Hepatic stellate cell (primary cell): ENCODE measurements at places on chromosomes 16 and 17.

DNA sequence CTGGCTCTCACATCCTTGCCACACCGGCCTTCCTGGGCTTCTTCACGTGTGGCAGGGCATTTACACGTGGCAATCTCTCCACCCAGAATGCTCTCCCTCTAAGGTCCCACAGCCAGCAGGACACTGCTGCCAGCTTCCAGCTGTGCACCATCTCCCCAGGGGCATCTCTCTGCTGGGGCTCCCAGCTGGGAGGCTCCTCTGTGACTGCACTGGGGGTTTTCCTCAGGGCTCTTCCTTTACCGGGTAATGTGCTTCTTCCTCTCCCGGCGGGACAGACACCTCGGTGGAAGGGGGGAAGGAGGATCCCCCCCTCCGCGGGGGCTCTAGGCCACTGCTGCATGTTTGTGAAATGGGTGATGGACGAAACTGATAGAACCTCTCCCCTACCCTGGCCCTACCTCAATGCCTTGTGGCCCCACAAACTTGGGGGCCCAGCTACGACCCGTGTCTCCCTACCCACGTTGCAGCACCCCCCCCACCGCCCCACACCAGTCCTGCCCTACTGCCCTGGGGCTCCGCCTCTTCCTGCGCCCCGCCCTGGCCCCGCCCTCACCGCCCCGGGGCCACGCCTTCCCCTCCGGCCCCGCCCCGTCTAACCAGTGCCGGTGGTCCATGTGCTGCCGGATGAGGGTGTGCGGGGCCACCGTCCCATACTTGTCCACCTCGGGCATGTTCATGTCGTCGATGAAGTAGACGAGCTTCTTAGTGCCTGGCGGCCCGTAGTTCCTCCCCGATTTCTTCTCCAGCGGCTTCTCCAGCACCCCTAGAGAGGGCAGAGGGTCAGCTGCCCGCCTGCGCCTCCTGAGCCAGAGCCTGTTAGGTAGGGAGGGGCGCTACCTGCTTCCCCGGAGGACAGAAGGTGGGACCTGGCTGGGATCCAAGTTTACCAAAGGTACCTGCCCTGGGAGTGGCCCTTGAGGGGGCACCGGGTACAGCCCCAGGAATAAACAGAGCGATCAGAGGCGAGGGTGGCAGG, 92.6 kb downstream of the DNAH17 start:
- no peak for DNase-seq

GRCh38 chr16:81140930-81141780, 45.0 kb upstream of the GCSH start:
- DNase-seq: no peak

DNA sequence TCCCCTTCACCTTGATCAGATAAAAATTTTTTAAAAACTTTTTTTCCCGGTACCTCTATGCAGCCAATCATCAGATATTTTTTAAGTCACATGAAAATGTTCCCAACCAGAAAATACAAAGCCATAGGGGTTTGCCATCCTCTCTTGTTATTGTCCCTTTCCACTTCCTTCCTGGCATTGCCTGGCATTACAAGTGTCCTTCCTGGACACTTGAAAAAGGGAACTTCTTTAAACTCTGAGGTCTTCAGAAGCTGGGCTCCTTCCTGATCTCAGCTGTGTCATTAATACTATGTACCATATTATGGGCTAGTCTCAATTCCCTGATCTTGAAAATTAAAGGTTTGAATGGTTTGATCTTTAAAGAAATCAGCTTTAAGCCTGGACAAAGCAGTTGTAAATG, 64.9 kb downstream of the TEX14 start:
- DNase-seq: no peak

GRCh38 chr16:89064606-89065457, 28.8 kb upstream of the ACSF3 start:
- no peak for DNase-seq

- DNase-seq: peak; percentile 56
Observed at GRCh38 chr16:23801378-23801777, 34.4 kb upstream of the PRKCB start.
